Esophagus squamous epithelium (tissue), 5 donors: ENCODE measurements at places on chromosomes 1 and 21.

- no peak for DNase-seq
Measured at GRCh38 chr1:83787246-83787998, 211.5 kb downstream of the TTLL7 start.

GRCh38 chr1:159307346-159308020 is 5.3 kb downstream of the FCER1A start:
- DNase-seq = no peak

DNA sequence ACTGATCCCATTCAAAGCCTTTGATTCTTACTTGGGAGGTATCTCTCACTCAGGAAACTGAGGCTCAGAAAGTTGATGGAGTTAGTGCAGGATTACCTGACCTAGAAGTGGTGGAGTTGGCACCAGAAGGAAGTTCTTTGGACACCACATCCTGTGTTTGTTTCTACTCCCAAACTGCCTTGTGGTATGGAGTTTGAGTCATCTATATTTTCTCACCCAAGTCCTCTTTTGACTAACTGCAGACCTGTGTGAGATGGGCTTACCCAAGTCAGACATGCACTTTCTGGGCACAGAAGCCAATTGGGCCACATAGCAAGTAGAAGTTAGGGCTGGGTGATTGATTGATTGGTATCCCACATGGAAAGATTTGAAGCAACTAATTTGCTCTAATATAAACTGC is 36.1 kb downstream of the FGGY start:
- no peak for DNase-seq

- DNase-seq = no peak
Measured at GRCh38 chr1:53297195-53297594, 30.7 kb downstream of the LRP8 start.

GRCh38 chr1:209038316-209038715 is 545.2 kb upstream of the CAMK1G start:
- no peak for DNase-seq
